ENCODE measurements at places on chromosomes 1 and 21.

- DNase-seq, result no peak
These were observed 179.6 kb downstream of the LMO4 start for GRCh38 chr1:87508247-87508787.

- DNase-seq, result no peak
These were observed 95.6 kb downstream of the TTC3 start for GRCh38 chr21:37168666-37169065.

GRCh38 chr1:239255628-239256160 lies 130.7 kb upstream of the CHRM3 start:
- DNase-seq, result no peak

DNA sequence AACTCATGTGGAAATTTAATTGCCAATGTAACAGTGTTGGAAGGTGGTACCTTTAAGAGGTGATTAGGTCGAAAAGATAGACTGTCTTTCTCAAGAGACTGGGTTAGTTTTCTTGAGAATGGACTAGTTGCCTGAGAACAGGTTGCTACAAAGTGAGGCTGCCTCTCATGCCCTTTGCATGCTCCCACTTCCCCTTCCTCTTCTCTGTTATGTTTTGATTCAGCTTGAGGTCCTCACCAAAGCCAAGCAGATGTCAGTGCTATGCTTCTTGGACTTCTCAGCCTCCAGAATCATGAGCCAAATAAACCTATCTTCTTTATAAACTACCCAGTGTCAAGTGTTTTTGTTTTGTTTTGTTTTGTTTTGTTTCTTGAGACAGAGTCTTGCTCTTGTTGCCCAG lies 187.0 kb upstream of the RUNX1 start:
- no peak for DNase-seq

DNA sequence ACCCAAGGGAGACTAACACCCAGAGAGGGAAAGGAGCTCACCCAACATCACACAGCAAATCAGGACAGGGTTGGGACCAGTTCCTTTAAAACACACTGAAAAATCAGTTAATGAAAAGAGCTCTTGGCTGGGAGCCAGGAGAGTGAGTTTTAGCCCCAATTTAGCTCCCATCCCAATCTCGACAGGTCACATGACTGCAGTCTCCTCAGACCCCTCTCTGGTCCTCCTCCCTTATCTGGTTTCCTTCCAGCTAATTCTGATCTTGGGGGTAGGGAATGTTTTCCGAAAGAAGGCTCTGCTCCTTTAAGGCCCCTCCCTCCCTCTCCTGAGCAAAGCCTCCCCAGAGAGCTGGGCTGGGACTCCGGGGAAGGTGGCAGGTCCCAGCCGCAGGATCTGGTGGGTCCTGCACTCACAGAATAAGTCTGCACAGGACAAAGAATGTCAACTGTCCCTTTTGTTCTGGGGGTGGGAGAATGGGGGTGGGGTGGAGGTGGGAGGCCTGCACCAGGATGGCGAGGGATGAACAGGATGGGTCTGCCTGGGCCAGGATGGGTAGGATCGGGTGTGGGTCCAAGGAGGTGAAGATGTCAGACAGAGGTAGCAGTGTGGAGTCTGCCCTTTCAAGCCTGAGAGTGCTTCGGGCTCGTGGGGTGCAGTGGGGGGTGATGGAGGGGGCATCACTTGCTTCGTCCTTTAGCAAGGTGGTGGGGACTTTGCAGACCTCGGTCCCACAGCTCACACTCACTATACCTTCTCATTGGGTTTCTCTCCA lies 57.3 kb upstream of the SSBP3 start:
- no peak for DNase-seq

- DNase-seq, result peak; percentile 55
These were observed at the start of gene FGR for GRCh38 chr1:27634985-27635367. FGR (minus strand) TSS chr1:27635185; CDS start chr1:27623916, 11,269 bp downstream.

- DNase-seq, result peak; percentile 70
These were observed 12.3 kb upstream of the GJA8 start for GRCh38 chr1:147890177-147890790.

GRCh38 chr1:244405856-244406255 lies 45.9 kb downstream of the ADSS2 start:
- no peak for DNase-seq

- no peak for DNase-seq
These were observed 168.5 kb upstream of the PLD5 start for GRCh38 chr1:242692988-242693387.

DNA sequence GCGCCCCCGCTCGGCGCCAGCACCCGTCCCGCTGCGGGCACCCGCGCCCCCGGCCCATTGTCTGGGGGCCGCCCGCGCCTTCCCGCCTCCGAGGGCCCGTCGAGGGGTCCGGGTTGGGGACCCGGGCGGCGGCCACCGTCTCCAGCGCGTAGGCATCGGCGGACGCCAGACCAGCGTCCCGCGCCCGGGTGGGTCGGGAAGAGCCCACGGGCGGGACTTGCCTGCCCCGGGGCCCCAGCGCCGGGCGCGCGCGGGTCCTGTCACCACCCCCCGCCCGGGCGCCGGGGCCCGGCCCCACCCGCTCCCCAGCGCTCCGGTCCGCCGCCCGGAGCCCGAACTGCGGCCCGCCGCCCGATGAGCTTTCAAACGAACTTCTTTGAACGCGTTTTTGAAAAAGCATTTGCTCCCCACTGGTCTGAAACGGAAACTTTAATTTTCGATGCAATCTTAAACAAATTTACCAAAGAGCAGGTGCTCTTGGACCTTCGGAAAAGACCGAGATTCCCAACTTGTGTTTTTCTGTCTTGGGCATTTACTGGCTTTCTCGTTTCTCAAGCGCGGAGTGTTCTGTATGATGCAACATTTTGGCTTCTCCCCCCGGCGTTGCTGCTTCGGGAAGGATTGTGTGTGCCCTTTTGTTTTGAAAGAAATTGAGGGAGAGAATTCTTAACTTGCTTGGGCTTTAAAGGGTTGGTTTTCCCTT lies 615 bp downstream of the CLIC4 start:
- no peak for DNase-seq

GRCh38 chr1:39088658-39089057 lies 62.5 kb downstream of the NDUFS5 start:
- no peak for DNase-seq

DNA sequence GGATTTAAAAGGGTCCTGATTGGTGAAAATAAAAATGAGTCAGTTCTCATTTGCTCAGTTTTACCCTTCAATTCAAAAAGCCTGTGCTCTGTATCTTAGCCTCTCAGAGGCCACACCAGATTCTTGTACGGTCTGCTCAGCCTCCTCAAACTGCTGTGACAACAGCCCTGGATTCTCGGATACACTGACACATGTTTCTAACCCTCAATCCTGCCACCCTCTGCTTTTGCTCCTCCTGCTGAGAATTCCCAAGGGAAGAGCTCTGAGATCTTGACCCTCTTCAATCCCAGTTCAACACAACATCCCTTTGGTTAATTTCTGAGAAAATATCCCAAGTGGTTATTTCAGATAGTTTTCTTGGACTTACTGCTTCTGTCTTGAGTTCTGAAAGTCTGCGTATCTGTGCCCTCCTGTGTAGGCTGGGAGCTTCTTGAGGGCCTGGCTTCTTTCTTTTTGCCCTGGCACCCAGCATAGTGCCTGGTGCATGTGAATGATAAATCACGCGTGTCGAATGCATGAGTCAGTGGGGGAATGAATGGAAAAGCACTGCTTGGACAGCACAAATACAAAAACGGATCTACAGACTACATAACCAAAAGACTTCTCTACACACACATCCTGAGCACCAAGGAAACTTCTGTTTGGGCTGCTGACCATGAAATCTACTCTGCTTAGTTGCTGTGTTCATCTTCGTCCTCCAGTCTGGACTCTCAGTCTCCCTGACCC lies 24.5 kb downstream of the IRF2BP2 start:
- DNase-seq, result no peak

- DNase-seq, result peak; percentile 70
These were observed 60.7 kb downstream of the MORN1 start for GRCh38 chr1:2330519-2331199.

- no peak for DNase-seq
These were observed 11.2 kb downstream of the MINDY1 start for GRCh38 chr1:150995460-150995859.

DNA sequence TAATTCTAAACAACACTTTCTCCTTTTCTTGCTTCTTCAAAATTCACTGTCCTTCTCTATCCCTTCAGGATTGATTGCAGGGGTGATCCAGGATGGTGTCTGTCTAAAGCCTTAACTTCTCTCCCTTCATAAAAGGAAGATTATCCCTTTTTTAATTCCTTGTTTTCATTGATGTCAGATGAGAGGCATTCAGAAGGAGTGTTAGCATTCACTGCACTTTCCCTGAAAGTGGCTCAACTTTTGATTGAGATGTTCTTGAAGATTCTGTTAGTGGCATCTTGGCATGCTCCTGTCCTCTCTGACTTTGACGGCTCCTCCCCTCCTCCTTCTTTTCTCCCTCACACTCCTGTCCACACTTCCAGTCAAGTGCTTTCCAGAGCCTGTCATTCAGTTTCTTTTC lies 71.6 kb downstream of the ST6GALNAC3 start:
- no peak for DNase-seq

- no peak for DNase-seq
These were observed 3.9 kb downstream of the TACSTD2 start for GRCh38 chr1:58573138-58573537.

DNA sequence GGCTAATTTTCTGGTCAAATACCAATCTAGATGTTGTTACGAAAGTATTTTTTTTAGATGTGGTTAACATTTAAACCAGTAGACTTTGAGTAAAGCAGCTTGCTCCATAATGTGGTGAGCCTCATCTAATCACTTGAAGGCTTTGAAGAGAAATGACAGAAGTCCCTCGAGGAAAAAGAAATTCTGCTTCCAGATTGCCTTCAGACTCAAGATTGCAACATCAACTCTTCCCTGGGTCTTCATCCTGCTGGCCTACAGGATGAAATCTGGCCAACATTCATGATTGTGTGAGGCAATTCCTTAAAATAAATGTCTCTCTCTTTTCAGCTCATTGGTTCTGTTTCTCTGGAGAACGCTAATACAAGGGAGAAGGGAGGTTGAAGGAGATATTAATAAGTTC lies 32.5 kb upstream of the SSX2IP start:
- DNase-seq, result no peak

GRCh38 chr1:43875331-43875730 lies 58.3 kb upstream of the ARTN start:
- no peak for DNase-seq

GRCh38 chr1:65090406-65090805 lies 57.6 kb upstream of the AK4 start:
- DNase-seq, result no peak

GRCh38 chr1:70842562-70842961 lies 205.1 kb downstream of the PTGER3 start:
- DNase-seq, result no peak

DNA sequence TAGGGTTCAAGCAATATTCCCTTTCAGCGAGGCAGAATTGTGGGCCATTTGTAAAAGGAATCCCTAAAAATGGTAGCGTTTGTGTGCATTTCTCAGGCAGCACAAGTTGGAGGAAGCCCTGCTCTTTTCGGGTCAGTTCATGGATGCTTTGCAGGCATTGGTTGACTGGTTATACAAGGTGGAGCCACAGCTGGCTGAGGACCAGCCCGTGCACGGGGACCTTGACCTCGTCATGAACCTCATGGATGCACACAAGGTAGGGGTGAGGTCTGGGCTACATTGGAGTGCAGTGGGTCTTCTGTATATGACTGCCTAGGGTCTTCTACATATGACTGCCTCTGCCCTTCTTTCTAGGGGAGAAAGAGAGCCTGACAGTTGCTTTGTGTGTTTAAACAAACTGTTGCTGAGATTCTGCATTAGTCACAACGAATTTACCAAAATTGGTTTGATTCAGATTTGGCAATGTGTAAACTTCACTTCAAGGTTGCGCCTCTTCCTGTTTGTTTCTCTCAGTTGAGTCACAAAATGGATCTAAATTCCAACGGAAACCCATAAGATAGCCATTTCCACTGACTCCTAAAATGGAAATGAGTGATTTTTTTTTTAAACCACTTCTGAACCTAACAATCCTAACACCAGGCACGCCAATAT lies 40.4 kb upstream of the BMP8A start:
- DNase-seq, result no peak

GRCh38 chr1:112761714-112762480 lies 46.8 kb upstream of the PPM1J start:
- DNase-seq, result no peak

DNA sequence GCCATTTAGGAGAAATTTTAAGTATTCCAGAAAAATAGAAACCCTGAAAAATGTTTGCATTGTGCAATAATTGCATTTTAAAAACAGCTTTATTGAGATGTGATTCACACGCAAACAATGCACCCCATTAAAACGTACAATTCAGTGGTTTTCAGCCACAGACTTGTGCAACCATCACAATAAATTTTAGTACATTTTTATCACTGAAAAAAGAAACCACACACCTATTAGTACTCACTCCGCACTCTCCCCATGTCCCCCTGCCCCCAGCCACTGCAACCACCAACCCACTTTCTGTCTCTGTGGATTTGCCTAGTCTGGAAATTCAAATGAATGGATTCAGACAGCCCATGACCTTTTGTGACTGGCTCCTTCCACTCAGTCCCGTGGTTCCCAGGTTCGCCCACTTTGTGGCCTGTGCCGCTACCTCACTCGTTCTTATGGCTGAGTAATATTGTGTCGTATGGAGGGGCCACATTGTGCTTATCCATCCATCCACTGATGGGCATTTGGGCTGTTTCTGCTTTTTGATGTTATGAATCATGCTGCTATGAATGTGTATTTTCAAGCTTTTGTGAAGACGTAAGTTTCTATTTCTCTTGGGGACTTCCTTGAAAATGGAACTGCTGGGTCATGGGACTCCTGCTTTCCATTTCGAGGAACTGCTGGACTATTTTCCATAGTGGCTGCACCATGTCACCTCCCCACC lies 147.7 kb upstream of the ARHGEF16 start:
- DNase-seq, result no peak

GRCh38 chr1:57329937-57330336 lies 93.9 kb downstream of the DAB1 start:
- no peak for DNase-seq

GRCh38 chr1:55868026-55868425 lies 652.9 kb upstream of the USP24 start:
- DNase-seq, result no peak

DNA sequence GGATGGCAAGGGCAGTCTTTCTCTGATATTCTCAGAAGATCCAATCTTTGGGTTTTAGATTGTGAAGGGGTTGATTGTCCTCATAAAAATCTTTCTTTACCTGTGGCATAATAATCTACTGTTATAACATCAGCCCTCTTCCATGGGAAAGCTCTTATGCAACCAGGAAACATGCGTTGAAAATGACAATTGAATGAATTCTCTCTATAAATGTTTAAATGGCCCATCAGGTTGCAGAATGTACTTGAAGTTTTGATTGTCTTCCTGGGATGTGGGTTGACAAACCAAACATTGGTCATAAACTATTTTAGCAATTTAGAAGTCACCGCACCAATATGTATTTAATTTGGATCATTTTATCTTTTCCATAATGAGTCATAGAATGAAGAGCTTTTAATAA lies 31.7 kb upstream of the ITLN1 start:
- no peak for DNase-seq
